NCI-H1092 (cell line): ENCODE measurements at places on chromosomes 7 and 10.

- DNase-seq, result no peak
These were observed 1.3 kb downstream of the IMMP2L start for GRCh38 chr7:111560773-111561653.

DNA sequence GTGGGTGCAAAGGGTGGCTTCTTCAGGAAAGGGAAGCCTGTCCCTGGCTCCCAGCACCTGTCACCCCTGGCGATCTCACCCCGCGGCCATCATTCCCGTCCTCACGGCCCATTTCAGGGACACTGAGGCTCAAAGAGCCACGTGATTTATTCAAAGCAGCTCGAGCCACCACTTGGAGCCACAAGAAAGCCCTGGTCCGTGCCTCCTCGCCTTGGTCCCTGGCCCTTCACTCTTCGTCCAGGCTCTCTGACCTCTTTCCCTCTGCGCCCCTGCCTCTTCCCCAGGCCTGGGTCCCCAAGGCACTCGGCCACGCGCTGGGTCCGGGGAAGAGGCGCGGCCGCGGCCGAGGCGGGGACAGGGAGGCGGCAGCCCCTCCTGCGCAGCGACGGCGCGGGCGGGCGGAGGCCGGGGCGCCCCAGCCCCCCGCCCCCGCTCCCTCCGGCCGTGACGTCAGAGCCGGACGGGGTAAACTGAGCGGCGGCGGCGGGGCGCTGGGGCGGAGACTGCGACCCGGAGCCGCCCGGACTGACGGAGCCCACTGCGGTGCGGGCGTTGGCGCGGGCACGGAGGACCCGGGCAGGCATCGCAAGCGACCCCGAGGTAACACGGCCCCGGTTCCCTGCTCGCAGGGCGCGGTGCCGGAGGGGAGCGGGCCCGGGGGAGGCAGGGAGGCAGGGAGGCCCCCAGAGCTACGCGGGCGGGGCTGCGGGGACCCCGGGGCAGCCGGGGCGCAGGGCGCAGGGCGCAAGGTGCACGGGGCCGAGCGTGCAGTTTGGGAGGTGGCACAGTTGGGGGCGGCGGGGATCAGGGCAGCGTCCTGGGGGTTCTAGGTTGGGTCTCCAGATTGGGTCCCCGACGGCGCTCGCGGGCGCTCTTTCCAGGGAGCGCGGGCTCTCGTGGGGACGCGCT is at the start of gene SLC18A2:
Gene SLC18A2, plus strand, starts transcription at position 494 of the 909 bp plus-strand sequence. CDS start 580 bp downstream, outside the sequence.
- DNase-seq, result no peak

DNA sequence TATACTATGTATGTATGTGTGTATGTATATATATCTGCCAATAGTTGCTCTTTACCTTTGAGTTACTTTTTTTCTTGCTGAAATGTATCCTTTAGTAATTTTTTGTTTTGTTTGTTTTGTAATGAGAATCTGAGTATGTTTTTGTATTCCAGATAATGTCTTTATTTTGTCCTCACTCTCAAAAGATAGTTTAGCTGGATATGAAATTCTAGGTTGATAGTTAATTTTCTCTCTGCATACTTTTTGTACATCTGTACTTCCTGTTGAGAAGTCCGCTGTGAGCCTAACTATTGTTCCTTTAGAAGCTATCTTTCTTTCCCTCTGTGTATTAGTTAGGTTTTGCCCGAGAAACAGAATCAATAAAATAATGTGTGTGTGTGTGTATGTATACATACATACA is 29.5 kb downstream of the BUB3 start:
- no peak for DNase-seq

DNA sequence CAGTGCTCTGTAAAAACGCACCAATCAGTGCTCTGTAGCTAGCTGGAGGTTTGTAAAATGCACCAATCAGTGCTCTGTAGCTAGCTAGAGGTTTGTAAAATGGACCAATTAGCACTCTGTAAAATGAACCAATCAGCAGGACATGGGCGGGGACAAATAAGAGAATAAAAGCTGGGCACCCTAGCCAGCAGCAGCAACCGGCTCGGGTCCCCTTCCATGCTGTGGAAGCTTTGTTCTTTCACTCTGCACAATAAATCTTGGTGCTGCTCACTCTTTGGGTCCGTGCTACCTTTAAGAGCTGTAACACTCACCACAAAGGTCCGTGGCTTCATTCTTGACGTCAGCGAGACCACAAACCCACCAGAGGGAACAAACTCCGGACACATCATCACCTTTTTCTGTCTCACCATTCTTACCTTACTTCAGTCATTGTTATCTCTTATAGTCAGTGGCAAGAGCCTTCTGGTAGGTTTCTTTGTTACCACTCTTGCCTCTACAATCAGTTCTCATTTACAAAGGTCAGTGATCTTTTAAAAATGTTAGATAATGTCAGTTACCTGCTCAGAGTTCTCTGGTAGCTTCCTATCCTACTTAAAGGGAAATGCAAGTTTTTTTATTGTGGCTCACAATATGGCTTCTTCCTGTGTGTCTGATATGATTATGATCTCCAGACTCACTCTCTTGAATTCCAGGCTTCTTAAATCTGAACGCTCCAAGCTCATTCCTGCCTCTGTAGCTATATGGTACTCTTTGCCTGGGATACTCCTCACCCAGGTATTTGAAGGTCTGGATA is 4.5 kb downstream of the STAM start:
- DNase-seq, result no peak

DNA sequence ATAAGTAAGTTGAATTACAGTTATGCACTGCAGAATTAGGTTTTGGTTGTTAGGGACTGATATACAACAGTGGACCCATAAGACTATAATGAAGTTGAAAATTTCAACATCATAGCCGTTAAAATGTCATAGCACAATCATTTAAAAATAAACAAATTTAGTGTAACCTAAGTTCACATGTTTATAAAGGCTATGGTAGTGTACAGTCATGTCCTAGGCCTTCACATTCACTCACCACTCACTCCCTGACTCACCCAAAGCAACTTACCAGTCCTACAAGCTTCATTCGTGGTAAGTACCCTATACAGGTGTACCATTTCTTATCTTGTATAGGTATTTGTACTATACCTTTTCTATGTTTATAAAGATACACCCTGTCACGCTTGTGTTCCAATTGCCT is 113.7 kb downstream of the RAB11FIP2 start:
- DNase-seq, result no peak

GRCh38 chr10:124735491-124736286 is 8.5 kb downstream of the FAM53B start:
- no peak for DNase-seq
